NCI-H774 (cell line): ENCODE measurements at places on chromosomes 4 and X.

- no peak for DNase-seq
Measured at GRCh38 chrX:68999356-68999755, 165.9 kb downstream of the PJA1 start.

- DNase-seq: no peak
Measured at GRCh38 chr4:29453303-29453820, 1266.8 kb upstream of the PCDH7 start.

DNA sequence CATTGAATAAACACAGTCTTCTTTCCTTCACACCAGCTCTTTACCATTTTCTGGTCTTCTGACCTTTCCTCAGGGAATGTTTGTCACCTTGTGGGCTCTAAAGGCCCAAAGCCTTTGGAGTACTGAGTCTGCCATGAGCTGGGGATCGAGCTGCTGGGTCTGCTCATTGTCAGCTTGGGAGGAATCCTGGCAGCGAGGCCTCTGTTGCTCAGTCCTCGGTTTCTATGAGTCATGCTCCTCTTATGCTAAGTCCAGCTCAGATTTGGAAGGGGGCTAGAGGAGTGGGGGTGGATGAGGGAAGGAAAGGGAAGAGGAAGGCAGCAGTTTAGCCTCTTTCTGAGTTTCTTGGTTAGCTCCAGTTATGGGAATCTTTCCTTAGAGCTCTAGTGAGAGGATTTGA is 31.1 kb downstream of the NHSL2 start:
- DNase-seq: no peak

GRCh38 chr4:185711726-185712125 is 100.3 kb downstream of the SORBS2 start:
- DNase-seq: no peak

- DNase-seq: no peak
Measured at GRCh38 chr4:53494851-53495250, 96.4 kb downstream of the LNX1 start.

DNA sequence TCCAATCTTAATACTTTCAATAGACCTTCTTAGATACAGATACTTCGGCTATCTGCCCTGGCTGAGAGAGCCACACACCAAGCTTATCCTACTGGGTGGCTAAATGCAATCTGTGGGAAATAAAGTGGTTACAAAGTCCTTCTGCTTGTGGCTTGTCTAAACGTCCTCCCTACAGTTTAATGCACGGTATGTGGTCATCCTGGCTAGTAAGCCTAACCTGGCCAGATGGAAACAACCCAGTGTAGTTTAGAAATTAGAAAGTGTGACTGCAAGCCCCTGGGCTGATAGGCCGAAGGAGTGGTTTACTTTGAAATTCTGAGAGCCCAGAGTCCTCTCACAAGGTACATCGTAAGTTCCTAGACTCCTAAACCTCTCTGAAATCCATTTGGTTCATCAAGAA is 47.9 kb downstream of the HELT start:
- no peak for DNase-seq

DNA sequence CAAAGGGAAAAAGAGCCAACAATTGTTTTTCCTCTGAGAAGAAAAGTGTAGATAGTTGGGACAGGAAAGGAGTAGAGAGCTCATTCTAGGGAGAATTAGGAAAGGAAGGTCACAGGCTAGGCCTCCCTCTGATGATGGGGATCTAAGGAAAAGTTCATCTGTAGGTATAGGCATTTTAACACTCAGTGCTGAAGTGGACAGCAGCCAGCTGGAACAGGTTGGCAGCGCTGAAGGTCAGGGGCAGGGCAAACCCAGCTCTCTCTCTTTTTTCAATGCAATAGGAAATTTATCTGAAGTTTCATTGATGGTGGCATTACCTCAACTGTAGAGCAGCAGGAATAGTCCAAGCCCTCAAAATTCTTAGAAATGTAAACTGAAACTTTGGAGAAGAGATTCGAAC is 98.5 kb upstream of the ETNPPL start:
- DNase-seq: no peak

GRCh38 chrX:111308039-111308438 is 37.8 kb upstream of the CAPN6 start:
- no peak for DNase-seq

- no peak for DNase-seq
Measured at GRCh38 chr4:113209153-113209552, 159.7 kb downstream of the ANK2 start.

GRCh38 chr4:27666943-27667342 is 806.3 kb downstream of the STIM2 start:
- DNase-seq: no peak

DNA sequence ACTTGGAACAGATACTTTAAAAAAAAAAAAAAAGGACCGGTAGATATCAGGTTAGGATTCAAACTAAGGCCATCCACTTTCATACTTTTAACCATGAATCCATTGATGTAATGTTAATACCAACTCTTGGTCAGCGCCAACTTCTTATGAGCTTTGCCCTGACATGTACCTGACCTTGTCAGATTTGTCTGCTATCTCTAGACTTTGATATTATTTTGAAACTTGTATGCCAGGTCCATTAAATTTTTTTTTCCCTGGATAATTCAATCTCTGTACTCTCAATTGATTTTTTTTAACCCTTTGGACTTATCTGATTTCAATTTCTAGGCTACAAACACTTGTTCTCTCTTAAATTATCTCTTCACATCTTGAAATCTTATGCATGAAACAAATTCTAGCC is 27.2 kb upstream of the UGT2B7 start:
- no peak for DNase-seq
